Smooth muscle cell of the coronary artery (primary cell): ENCODE measurements at places on chromosomes 1 and 21. TPM values are rescaled to one million over a fixed set of nuclear protein-coding genes. Genes with fewer than 3 reads are reported as not detected.

The CELA2B gene
- total RNA-seq = not detected in 2 replicates

The PLPP3 gene
- 26.1 and 246 TPM in 2 replicates for total RNA-seq

The RIMKLA gene
- total RNA-seq = not detected in 2 replicates

The IQCC gene
- 1.3 and 1.6 TPM in 2 replicates for total RNA-seq

The KCNH1 gene
- 0.12 TPM in 1 of 2 replicates, not detected in the other for total RNA-seq

The CLIC6 gene
- total RNA-seq = 0.23 TPM in 1 of 2 replicates, not detected in the other

The ABCG1 gene
- 0.59 and 15.9 TPM in 2 replicates for total RNA-seq

The KPNA6 gene
- total RNA-seq = 16.3 and 25.6 TPM in 2 replicates

The SERTAD4 gene
- total RNA-seq = 2.8 TPM in 1 of 2 replicates, not detected in the other

The RPRD2 gene
- 4.1 TPM in 2 replicates for total RNA-seq

The PRR9 gene
- total RNA-seq = not detected in 2 replicates

The CAPZB gene
- 99.0 and 126 TPM in 2 replicates for total RNA-seq

The ACTL8 gene
- 0.47 TPM in 1 of 2 replicates, not detected in the other for total RNA-seq

The LIN28A gene
- total RNA-seq = 0.08 TPM in 1 of 2 replicates, not detected in the other

The CENPS gene
- 7.5 and 7.9 TPM in 2 replicates for total RNA-seq

The RAB42 gene
- 1.5 and 3.2 TPM in 2 replicates for total RNA-seq

The OR6K3 gene
- not detected in 2 replicates for total RNA-seq

The TMEM54 gene
- total RNA-seq = 15.3 and 55.1 TPM in 2 replicates

The NME7 gene
- 17.3 and 18.3 TPM in 2 replicates for total RNA-seq

The CAPN8 gene
- not detected in 2 replicates for total RNA-seq

The C1orf185 gene
- not detected in 2 replicates for total RNA-seq

The RHD gene
- total RNA-seq = not detected in 2 replicates

The SYNJ1 gene
- 5.1 and 5.9 TPM in 2 replicates for total RNA-seq

The SCAMP3 gene
- total RNA-seq = 16.7 and 30.7 TPM in 2 replicates

The TRPM2 gene
- total RNA-seq = under 0.01 TPM in 1 of 2 replicates, not detected in the other

The S100A8 gene
- total RNA-seq = not detected in 2 replicates

The RYR2 gene
- under 0.01 TPM in 1 of 2 replicates, not detected in the other for total RNA-seq

The GUCA2A gene
- not detected in 2 replicates for total RNA-seq

The CNN3 gene
- 202 and 322 TPM in 2 replicates for total RNA-seq

The ASPM gene
- total RNA-seq = 0.47 and 6.1 TPM in 2 replicates

The CTBS gene
- total RNA-seq = 8.1 and 12.9 TPM in 2 replicates

The SPAG17 gene
- total RNA-seq = under 0.01 TPM in 1 of 2 replicates, not detected in the other

The RHEX gene
- not detected in 2 replicates for total RNA-seq

The CRB1 gene
- under 0.01 and 0.12 TPM in 2 replicates for total RNA-seq

The B3GALT2 gene
- total RNA-seq = 2.3 TPM in 1 of 2 replicates, not detected in the other

The CRNN gene
- not detected in 2 replicates for total RNA-seq

The PEAR1 gene
- total RNA-seq = 1.8 and 6.8 TPM in 2 replicates

The CGN gene
- 0.30 and 0.35 TPM in 2 replicates for total RNA-seq

The ADGRB2 gene
- total RNA-seq = 6.2 and 7.7 TPM in 2 replicates

The NCF2 gene
- total RNA-seq = 0.68 TPM in 1 of 2 replicates, not detected in the other

The C1orf210 gene
- 0.35 TPM in 1 of 2 replicates, not detected in the other for total RNA-seq

The CHIA gene
- not detected in 2 replicates for total RNA-seq

The ANGPTL3 gene
- not detected in 2 replicates for total RNA-seq

The KCNE2 gene
- total RNA-seq = not detected in 2 replicates

The STIL gene
- total RNA-seq = 1.2 and 3.2 TPM in 2 replicates

The RGS2 gene
- 16.0 and 42.5 TPM in 2 replicates for total RNA-seq

The C1orf116 gene
- not detected in 2 replicates for total RNA-seq

The LORICRIN gene
- not detected in 2 replicates for total RNA-seq

The FOXD3 gene
- total RNA-seq = not detected in 2 replicates

The PODN gene
- 4.1 and 173 TPM in 2 replicates for total RNA-seq

The STRIP1 gene
- total RNA-seq = 35.9 and 61.7 TPM in 2 replicates

The PPIAL4G gene
- under 0.01 TPM in 1 of 2 replicates, not detected in the other for total RNA-seq
